ENCODE measurements at places on chromosomes 13 and 19. TPM values are rescaled to one million over a fixed set of nuclear protein-coding genes. Genes with fewer than 3 reads are reported as not detected.

ERICH4 gene
- total RNA-seq = not detected

OR7D2 gene
- not detected for total RNA-seq

DENND1C gene
- total RNA-seq = 0.29 TPM

TEX29 gene
- total RNA-seq = not detected

MARCHF2 gene
- 111 TPM for total RNA-seq

Data from myometrial cell (primary cell).